Stimulated activated CD4-positive, alpha-beta T cell treated with anti-CD3 and anti-CD28 coated beads, TNF-alpha, amount 100 ng/mL, for 24 hours (primary cell): ENCODE measurements at places on chromosomes 6 and 20.

DNA sequence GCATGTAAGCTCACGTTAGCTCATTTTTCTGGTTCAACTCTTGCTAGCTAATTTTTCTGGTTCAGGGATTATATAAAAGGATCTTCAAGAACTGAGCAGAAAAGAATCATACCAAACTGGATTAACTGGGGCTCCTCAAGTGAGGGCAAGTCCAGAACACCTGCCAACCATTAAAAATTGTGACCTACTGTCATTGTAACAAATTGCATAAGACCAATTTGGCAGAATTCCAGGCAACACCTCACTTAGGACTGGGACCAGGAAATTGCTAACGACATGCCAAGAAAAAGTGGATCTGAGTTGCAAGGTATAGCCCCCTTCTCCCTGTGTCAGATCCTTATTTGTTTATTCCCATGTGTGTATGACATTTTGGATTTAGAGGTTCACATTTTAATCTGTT is 216.6 kb downstream of the HIVEP2 start:
- DNase-seq = no peak

DNA sequence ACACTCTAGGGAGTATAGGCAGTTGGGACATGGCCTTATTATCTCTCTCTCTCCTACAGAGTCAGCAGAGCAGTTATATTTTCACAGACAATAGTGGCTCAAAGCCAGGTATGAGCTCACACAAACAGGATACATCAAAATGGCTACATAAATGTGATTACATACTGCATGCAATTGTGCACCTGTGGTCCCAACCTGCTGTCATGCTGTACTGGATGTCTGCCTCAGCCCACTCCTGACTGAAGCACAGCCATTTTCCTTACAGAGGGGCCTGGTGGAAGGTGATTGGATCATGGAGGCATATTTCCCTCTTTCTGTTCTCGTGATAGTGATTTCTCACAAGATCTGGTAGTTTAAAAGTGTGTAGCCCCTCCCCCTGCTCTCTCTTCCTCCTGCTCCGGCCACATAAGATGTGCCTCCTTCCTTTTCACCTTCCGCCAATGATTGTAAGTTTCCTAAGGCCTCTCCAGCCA is 37.0 kb upstream of the SAMHD1 start:
- no peak for DNase-seq

DNA sequence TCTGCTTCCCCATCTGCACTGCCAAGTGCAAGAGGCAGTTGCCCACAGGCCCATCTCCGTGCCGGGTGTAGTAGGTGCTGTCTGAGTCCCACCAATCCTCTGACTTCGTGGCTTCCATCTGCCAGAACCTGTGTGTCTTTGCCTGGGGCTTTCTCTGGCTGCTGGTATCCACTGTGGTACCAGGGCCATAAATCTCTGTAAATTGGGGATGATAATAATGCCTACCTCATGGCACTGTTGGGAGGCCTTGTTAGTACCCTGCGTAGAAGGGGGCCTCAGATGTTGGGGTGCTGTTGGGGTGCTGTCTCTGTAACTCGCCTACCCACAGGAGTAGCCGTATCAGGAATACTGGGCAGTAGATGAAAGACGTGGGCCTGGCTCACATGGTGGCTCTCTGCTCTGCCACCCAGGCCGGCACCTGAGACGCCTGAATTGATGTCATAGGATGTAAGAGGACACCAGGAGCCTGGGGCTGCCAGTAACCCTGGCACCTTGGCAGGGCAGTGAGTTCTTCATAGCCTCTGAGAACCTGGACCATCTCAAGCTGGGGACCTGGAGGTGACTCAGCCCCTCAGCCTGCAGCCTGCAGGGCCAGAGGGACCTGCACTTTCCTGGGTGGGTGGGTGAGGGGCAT is 94.1 kb upstream of the RNF24 start:
- no peak for DNase-seq

DNA sequence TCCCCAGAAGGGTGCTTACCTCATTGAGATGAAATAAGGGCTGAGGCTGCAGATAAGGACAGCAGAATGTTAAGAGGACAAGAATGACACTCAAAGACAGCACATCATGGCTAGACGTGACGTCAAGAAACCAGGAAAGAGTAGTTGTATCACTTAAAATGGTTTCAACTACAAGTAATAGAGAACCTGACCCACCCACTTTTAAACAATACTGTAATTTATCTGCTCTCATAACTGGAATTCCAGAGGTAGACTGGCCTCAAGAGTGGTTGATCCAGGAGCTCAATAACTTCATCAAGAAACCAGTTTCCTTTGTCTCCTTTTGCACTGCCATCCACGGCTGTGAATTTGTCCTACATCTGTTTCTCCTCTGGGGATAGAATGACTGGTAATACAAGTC is 187.1 kb downstream of the EYA4 start:
- DNase-seq = no peak

- no peak for DNase-seq
Observed at GRCh38 chr6:118260833-118261232, 287.3 kb upstream of the PLN start.

DNA sequence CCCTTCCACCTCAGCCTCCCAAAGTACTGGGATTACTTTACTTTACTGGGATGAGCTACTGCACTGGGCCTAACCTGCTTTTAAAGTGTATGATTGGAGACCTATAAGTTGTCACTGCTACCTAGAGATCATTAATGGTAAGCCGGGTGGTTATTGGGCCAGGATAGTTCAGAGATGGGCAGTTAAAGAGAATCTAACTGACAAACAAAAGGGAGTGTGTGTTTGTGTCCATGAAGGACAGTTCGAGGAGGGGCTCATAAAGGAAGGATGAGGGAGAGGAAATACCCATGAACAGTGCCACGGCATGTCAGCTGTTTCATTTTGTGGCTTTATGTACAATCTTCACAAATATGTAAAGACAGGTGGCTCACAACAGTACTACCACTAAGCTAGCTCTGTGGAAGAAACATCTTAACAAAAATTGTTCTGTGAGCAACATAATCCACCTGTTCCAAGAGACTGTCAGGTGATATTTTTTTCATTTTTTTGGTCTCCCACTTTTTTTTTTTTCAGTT is 69.7 kb upstream of the FAM8A1 start:
- DNase-seq = no peak

DNA sequence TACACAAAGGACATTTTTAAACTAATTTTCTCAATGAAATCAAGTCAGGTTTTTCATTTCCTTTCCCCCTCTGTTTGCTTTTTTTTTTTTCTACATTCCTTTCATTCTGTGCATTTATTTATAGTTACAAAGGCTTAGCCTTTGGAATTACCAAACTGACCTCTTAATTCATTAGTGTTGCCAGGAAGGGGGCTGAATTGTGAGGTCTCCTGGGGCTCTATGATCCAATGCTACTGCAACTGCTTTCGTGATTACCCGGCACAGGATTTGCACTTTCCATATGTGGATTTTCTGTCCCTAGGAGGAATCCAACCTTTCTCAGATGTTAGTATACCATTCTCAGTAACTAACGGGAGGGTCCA is 35.3 kb downstream of the NEDD9 start:
- DNase-seq = no peak

DNA sequence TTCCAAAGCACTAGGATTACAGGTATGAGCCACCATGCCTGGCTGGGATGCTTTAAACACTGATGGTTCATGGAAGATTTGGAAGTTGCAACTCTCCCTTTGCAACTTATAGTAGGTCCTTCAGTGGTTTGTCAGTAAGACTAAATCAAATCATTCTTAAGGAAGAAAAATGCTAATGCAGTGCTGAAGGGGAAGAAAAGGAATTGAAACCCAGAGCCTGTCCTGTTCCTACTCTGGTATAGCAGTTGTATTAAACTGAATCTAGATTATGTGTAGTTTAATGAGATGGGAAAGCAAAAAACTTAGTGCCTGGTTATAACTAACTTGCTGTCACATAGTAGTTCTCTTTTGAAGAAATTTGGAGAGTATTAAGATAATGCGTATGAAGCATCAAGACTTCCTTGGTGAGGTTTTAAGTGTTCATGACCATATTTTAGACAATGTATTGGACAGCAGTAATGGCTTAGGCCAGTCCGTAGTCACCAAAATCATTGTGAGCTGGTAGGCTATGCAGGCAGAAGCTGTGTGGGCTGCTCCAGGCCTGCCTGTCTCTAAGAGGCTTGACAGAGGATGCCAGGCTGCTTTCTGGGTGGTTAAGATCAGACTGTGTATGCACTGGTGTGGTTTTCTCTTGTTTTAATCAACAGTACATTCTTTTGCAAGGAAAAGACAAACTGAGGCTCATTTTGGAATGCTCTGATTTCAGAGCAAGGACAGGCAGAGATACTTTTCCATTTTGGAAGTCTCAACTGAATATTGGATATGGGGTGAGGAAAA is 14.0 kb downstream of the PAQR8 start:
- no peak for DNase-seq

DNA sequence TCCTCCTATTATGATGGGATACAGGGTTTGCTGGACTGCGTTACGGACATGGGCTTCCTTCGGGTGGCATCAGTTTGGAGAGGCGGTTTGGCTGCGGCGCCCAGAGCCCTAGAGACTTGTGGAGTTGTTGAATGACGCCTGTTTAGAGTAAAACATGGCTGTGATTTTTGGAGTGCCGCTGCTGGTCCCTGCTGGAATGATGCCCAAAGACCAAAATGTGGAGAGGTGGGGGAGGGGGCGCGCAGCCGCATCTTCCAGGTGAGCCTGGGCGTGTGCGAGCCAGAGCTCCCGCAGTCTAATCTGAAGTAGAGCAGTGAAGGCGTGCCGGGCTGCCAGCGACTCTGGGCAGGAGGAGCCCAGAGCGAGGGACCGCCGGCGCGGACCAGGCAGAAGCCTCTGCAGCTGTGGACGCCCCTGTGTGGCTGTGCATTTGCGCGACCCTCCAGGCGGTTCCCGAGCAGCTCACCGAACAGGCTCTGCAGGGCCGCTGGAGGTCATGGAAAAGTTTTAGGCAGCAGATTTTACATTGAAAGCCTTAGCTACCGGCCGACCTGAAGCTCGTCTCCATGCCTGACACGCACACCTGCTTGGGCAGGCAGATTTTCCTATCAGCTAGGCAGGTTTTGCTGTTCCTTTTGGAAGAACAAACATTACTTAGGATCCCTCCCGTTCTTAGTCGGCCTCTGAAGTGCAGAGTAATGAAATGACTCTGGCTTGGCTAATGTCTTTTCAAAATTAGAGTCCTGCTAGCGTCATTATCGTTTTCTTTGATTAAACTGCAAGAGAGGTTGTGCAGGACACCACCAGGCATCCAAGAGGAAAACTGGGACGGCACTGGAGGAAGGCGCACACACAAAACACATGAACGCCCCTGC is 298.2 kb downstream of the PHACTR1 start:
- no peak for DNase-seq

GRCh38 chr6:13397359-13398068 is 69.2 kb upstream of the TBC1D7 start:
- no peak for DNase-seq

GRCh38 chr6:42774201-42774600 is 7.7 kb upstream of the BICRAL start:
- DNase-seq = no peak

GRCh38 chr6:96823743-96824142 is 13.5 kb downstream of the GPR63 start:
- DNase-seq = no peak

DNA sequence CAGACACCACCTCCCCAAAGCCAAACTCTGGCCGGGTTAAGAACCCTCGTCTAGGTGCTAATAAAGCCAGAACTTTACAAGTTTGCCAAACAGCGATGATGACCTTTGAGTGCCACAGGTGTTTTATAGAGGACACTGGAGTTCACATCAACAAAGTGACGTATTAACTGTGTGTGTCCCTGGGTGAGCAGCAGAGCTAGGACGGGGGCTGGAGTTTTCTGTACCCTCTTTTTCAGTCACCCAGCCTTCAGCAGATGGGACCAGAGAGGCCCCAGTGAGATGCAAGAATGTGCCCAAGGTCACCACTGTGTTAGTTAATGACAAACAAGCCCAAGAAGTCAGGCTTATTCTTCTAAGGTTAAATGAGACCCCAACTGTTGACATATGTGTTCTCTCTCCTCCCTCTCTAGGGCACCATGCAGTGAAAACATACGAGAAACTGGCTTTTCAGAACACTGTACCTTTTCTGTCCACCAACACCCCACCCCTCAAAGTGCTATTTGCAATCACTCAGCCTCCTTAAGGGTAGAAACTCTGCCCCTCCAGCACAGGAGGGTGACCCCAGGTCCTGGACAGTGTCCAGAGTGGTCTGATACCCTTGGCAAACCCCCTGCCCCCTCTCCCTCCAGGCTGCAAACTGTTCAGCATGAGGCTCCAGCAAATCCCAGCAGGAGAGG is 5.2 kb downstream of the SDC4 start:
- no peak for DNase-seq

DNA sequence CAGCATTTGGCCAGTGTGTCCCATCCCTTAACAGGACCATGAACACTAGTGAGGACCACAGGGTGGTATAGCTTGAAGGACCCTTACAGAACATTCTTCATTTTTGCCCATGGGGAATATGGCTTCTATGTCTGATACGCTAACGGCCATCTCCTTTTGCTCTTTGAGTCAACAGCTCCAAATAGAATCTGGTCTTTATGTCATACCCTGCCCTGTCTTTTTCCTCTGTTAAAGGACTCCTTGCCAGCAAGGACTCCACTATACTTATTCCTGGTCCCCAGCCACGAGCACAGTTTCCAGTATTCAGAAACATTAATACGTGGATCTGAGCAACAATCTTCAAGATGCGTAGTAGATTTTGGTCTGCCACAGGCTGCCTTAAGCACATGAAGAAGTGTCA is 22.5 kb downstream of the SERPINB1 start:
- no peak for DNase-seq

GRCh38 chr6:16251706-16252105 is 13.3 kb downstream of the GMPR start:
- no peak for DNase-seq

- no peak for DNase-seq
Observed at GRCh38 chr6:89689732-89690131, 51.2 kb upstream of the LYRM2 start.

GRCh38 chr6:105346052-105346451 is 56.8 kb downstream of the PREP start:
- DNase-seq = no peak

GRCh38 chr6:7998103-7998725 is 66.0 kb downstream of the BLOC1S5 start:
- no peak for DNase-seq

DNA sequence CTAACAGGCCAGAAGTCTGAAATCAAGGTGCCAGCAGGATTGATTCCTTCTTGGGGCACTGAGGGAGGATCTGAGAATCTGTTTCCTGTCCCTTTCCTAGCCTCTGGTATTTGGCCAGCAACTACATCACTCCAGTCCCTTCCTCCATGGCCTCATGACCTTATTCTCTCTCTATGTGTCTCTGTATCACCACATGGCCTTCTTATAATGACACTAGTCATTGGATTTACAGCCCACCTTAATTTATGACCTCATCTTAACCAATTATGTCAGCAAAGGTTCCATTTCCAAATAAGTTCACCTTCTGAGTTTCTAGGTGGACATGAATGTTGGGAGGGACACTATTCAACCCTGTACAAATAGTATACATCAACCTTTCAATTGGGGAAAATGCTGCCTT is 29.3 kb downstream of the SCML4 start:
- no peak for DNase-seq

DNA sequence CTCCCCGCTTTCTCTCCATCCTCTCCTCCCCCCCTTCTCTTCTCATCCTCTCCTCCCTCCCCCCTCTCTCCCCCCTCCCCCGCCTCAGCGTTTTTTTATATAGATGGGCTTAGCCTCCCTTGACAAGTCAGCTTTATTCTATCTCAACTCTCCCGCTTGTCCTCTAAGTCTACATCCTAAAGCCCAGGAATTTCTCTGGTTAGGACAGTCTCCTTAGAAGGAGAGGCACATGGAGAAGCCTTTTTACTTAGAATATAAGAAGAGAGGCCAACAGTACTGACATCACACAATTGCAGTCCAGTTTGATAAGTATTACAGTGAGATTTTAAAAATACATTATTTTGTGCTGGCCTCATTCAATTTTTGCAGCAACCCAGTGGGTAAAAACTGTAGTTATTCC is 83.5 kb downstream of the LYRM2 start:
- no peak for DNase-seq
